Activated CD4-positive, alpha-beta T cell treated with anti-CD3 and anti-CD28 coated beads, Interleukin-2, amount 10 ng/mL, durations not matched to agents 24 days and 14 days (primary cell): ENCODE measurements at places on chromosomes 16 and 17. TPM values are rescaled to one million over a fixed set of nuclear protein-coding genes. Genes with fewer than 3 reads are reported as not detected.

The KAT7 gene
- 67.2 and 75.2 TPM in 2 replicates for total RNA-seq

The ADAM11 gene
- total RNA-seq = 0.12 TPM in 2 replicates

The GRIN2C gene
- total RNA-seq = 0.05 and 0.19 TPM in 2 replicates

The AMFR gene
- 50.6 and 52.3 TPM in 2 replicates for total RNA-seq

The GRAP gene
- 9.2 and 9.7 TPM in 2 replicates for total RNA-seq

The KRT16 gene
- total RNA-seq = not detected in 2 replicates

The ESRP2 gene
- total RNA-seq = 0.07 and 0.09 TPM in 2 replicates

The CFAP97D1 gene
- not detected in 2 replicates for total RNA-seq

The CCDC154 gene
- 1.3 and 2.3 TPM in 2 replicates for total RNA-seq

GRCh38 chr17:50363217-50364060 is 9.5 kb downstream of the MRPL27 start:
- DNase-seq = no peak
- H3K27me3 ChIP-seq = no peaks in the 10 kb centered on the region
- H3K36me3 ChIP-seq = peaks cover 29% of the 10 kb centered on the region
- H3K27ac ChIP-seq = peak overlapping the region; percentile 45
- H3K4me1 ChIP-seq = peaks cover 15% of the 10 kb centered on the region
- H3K4me3 ChIP-seq = no peak overlapping the region

- no peaks in the 10 kb centered on the region for H3K4me1 ChIP-seq
- H3K4me3 ChIP-seq = no peak overlapping the region
- no peak overlapping the region for H3K27ac ChIP-seq
- H3K36me3 ChIP-seq = no peaks in the 10 kb centered on the region
- no peak for DNase-seq
Measured at GRCh38 chr17:61200339-61200715, 199.3 kb upstream of the TBX2 start.

GRCh38 chr17:16925461-16926060 is 46.4 kb downstream of the TNFRSF13B start:
- no peaks in the 10 kb centered on the region for H3K36me3 ChIP-seq
- no peak overlapping the region for H3K27ac ChIP-seq
- no peaks in the 10 kb centered on the region for H3K27me3 ChIP-seq
- H3K4me1 ChIP-seq = no peaks in the 10 kb centered on the region
- DNase-seq = no peak

DNA sequence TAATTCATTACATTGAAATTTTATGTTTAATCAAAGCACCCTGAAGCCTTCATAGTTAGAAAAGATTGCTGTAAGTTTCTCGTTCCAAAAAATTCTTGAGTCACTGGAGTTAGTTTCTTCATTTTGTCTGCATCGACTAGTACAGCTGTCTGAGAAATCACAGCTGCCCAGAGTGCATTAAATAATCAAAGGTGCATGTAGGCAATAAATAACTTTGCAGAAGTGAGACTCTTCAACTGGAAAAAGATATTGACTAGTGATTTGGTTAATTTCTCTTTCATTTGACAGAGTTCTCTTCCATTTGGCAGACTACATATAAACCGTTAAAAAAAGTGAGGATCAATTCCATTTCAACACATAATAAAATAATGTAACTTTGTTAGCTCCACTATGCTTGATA is 234.0 kb downstream of the CNTNAP4 start:
- no peak overlapping the region for H3K27ac ChIP-seq
- no peaks in the 10 kb centered on the region for H3K36me3 ChIP-seq
- no peaks in the 10 kb centered on the region for H3K27me3 ChIP-seq
- H3K4me3 ChIP-seq = no peak overlapping the region

- H3K4me1 ChIP-seq = peaks cover 52% of the 10 kb centered on the region
Measured at GRCh38 chr17:76272541-76273444, 7.6 kb downstream of the UBALD2 start.

DNA sequence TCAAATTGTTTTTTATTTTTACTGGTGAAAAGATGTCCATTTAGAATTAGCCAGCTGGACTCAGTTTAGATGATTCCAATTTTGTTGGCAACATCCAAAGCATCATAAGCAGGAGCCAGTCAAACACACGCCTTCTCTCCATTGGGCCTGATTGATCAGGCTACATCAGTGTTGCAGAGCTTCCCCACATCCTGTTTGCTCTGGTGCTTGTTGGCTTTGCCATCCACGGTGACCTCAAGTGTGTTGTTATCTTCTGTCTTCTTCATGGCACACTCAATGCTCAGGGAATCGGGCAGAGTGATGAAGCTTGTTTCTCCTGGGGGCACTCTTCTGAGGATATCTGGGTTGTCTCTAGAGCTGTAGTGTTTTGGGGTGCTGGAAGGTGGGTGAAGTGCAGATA is 6.3 kb upstream of the NETO2 start:
- H3K27ac ChIP-seq = peak overlapping the region; percentile 48
- peaks cover 22% of the 10 kb centered on the region for H3K36me3 ChIP-seq
- H3K4me3 ChIP-seq = no peak overlapping the region
- peaks cover 8% of the 10 kb centered on the region for H3K27me3 ChIP-seq

- H3K27me3 ChIP-seq = no peaks in the 10 kb centered on the region
- peak; percentile 91 for DNase-seq
- peaks cover 44% of the 10 kb centered on the region for H3K4me1 ChIP-seq
- peaks cover 35% of the 10 kb centered on the region for H3K36me3 ChIP-seq
- peak overlapping the region; percentile 64 for H3K4me3 ChIP-seq
Measured at GRCh38 chr17:35022536-35023063, 40.9 kb downstream of the RFFL start.

DNA sequence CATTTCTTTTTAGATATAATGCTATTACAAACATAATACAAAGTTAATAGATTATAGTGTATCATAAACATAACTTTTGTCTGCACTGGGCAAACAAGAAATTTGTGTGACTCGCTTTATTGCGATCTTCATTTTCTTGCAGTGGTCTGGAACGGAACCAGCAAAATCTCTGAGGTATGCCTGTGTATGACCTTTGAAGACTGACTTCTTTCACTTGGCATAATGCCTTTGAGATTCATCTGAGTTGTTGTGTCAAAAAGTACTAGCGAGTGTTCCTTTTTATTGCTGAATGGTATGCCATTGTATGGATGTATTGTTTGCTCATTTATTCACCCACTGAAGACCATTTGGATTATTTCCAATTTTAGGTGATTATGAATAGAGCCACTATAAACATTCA is 69.2 kb downstream of the TANC2 start:
- H3K4me1 ChIP-seq = peaks cover 2% of the 10 kb centered on the region
- peaks cover 4% of the 10 kb centered on the region for H3K27me3 ChIP-seq
- H3K36me3 ChIP-seq = no peaks in the 10 kb centered on the region
- no peak overlapping the region for H3K4me3 ChIP-seq
- H3K27ac ChIP-seq = no peak overlapping the region

GRCh38 chr17:76481071-76481655 is 13.8 kb downstream of the AANAT start:
- no peak for DNase-seq
- H3K27ac ChIP-seq = no peak overlapping the region
- no peaks in the 10 kb centered on the region for H3K27me3 ChIP-seq
- peaks cover 32% of the 10 kb centered on the region for H3K36me3 ChIP-seq

GRCh38 chr16:27286451-27286850 is 17.9 kb upstream of the NSMCE1 start:
- H3K27me3 ChIP-seq = no peaks in the 10 kb centered on the region
- H3K4me1 ChIP-seq = peaks cover 77% of the 10 kb centered on the region
- H3K27ac ChIP-seq = peak overlapping the region; percentile 84

- peaks cover 18% of the 10 kb centered on the region for H3K27me3 ChIP-seq
- no peaks in the 10 kb centered on the region for H3K36me3 ChIP-seq
- DNase-seq = no peak
- H3K4me3 ChIP-seq = no peak overlapping the region
- no peaks in the 10 kb centered on the region for H3K4me1 ChIP-seq
- H3K27ac ChIP-seq = no peak overlapping the region
Measured at GRCh38 chr17:50893183-50893993, 27.2 kb upstream of the TOB1 start.

DNA sequence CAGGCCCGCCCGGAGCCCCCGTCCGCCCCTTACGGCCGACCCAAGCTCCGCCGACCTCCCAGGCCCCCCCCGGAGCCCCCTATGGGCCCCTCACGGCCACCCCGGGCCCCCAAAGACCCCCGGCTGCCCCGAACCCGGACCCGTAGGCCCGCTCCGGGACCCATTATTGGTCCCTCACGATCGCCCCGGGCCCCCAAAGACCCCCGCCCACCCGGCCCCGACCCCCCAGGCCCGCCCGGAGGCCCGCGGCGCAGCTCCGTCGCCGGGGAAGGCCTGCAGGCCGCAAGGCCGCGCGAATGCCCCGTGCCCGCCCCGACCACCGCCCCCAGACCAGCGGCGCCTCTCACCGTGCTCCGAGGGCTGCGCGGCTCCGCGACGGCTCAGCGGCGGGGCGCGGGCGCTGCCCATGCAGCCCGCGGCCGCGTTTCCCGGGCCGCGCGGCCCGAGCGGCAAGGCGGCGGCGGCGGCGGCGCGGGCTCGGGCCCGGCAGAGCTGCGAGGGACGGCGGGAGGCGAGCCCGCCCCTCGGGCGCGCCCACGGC is 393 bp downstream of the ANKRD11 start:
- no peaks in the 10 kb centered on the region for H3K27me3 ChIP-seq
- H3K4me1 ChIP-seq = peaks cover 46% of the 10 kb centered on the region
- H3K4me3 ChIP-seq = no peak overlapping the region
- no peak for DNase-seq
- H3K27ac ChIP-seq = no peak overlapping the region

- no peaks in the 10 kb centered on the region for H3K36me3 ChIP-seq
- DNase-seq = no peak
- no peak overlapping the region for H3K4me3 ChIP-seq
Measured at GRCh38 chr17:69712801-69713311, 298.4 kb downstream of the MAP2K6 start.

DNA sequence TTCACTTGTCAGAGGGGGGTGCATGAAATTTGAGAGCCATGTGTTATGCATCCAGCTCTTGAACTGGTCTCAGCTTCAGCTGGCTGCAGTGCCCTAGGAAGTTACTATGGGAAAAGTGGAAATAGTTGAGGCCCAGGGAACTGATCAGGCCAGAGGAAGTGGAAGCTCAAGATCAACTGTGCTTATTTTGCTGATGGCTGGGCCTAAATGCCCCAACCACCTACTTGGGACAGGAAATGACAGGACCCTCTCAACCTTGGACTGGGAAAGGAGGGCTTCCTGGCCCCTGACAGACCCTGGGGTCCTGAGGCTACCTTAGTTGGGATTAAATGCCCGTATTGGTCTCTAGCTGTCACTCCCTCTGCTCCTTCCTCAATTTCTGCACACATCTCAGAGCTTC is 1.2 kb upstream of the TAOK2 start:
- peak overlapping the region; percentile 9 for H3K4me3 ChIP-seq
- H3K27ac ChIP-seq = peak overlapping the region; percentile 23
- DNase-seq = peak; percentile 61
- no peaks in the 10 kb centered on the region for H3K27me3 ChIP-seq

GRCh38 chr16:86850670-86851069 is 272.3 kb downstream of the FOXL1 start:
- no peak overlapping the region for H3K27ac ChIP-seq
- no peaks in the 10 kb centered on the region for H3K27me3 ChIP-seq
- no peak for DNase-seq
- no peaks in the 10 kb centered on the region for H3K36me3 ChIP-seq

DNA sequence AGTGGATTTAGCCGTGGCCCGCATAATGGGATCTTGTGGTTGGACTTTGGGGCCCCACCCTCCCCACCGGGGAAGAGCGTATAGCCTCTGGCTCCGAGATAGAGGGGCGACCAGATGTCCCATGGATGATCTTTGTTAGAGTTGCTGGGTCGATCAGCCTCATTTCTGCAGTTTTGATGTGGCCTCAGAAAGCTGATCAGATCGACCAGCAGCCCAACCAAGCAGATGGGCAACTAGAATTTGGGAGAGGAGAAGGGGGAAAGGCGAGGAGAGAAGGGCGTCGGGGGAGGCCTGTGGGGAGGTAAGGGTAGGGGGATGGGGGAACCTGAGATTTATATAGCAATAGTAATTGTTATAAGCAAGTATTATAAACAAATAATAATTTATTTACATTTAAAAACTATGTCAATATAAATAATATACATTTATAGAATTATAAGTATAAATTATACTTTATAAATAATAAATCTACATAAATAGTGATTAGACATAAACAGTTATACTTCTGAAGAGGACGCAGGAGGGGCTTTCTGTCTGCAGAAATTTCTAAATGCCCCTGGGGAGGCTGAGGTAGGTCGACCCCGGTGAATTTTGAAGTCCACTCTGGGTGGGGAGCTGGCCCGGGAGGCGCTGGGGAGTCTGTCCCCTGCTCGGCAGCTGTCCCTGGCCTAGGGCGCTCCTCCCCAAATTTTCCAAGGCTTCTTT is 136.3 kb downstream of the KCNJ12 start:
- DNase-seq = no peak
- peaks cover 50% of the 10 kb centered on the region for H3K27me3 ChIP-seq
- peak overlapping the region; percentile 48 for H3K4me3 ChIP-seq
- peaks cover 18% of the 10 kb centered on the region for H3K4me1 ChIP-seq
- H3K27ac ChIP-seq = no peak overlapping the region

- no peak overlapping the region for H3K4me3 ChIP-seq
- H3K36me3 ChIP-seq = no peaks in the 10 kb centered on the region
- no peak for DNase-seq
- H3K27me3 ChIP-seq = no peaks in the 10 kb centered on the region
- H3K4me1 ChIP-seq = no peaks in the 10 kb centered on the region
Measured at GRCh38 chr17:50461550-50462132, 7.0 kb downstream of the CHAD start.
